Urinary bladder (tissue), 4 donors: ENCODE measurements at places on chromosomes 7 and 10. TPM values are rescaled to one million over a fixed set of nuclear protein-coding genes. Genes with fewer than 3 reads are reported as not detected.

Gene SFRP4
- 11.2 TPM for total RNA-seq

Gene PRLHR
- total RNA-seq, result 0.48 TPM

Gene PPP1R17
- not detected for total RNA-seq

Gene RAB11FIP2
- total RNA-seq, result 56.5 TPM

Gene NEUROG3
- total RNA-seq, result not detected

Gene NXPH1
- total RNA-seq, result 2.0 TPM

Gene IGF2BP3
- total RNA-seq, result 65.7 TPM

Gene GNGT1
- total RNA-seq, result 0.95 TPM

Gene AP5Z1
- 15.8 TPM for total RNA-seq

Gene PAPOLB
- total RNA-seq, result 2.2 TPM

Gene HPS1
- total RNA-seq, result 14.6 TPM

Gene RBM20
- total RNA-seq, result 2.3 TPM

Gene FKBP6
- total RNA-seq, result not detected

Gene ACBD7
- total RNA-seq, result 5.2 TPM

Gene AGBL3
- 7.8 TPM for total RNA-seq

Gene ZP3
- 0.42 TPM for total RNA-seq

Gene KAZALD1
- total RNA-seq, result 27.0 TPM

Gene CDC14C
- not detected for total RNA-seq

Gene AKR1D1
- not detected for total RNA-seq

Gene CALML5
- total RNA-seq, result not detected

Gene CAMK1D
- total RNA-seq, result 7.6 TPM

Gene GIMAP6
- total RNA-seq, result 29.5 TPM

Gene LLCFC1
- not detected for total RNA-seq
